Calu3 (cell line): ENCODE measurements at places on chromosomes 16 and 17. TPM values are rescaled to one million over a fixed set of nuclear protein-coding genes. Genes with fewer than 3 reads are reported as not detected.

Gene SLC4A1
- not detected in 2 replicates for total RNA-seq

Gene TP53TG3
- total RNA-seq: not detected in 2 replicates

Gene KRT27
- total RNA-seq: not detected in 2 replicates

Gene RRAD
- total RNA-seq: 1.3 and 2.2 TPM in 2 replicates

Gene ZNF174
- total RNA-seq: 13.8 and 14.3 TPM in 2 replicates

Gene CTRB2
- total RNA-seq: 0.76 TPM in 1 of 2 replicates, not detected in the other

Gene RHBDL3
- 0.24 and 0.27 TPM in 2 replicates for total RNA-seq

Gene PRAC2
- not detected in 2 replicates for total RNA-seq

Gene SBK1
- total RNA-seq: 4.4 and 4.9 TPM in 2 replicates

GRCh38 chr17:27236717-27237315 lies 57.1 kb upstream of the WSB1 start:
- peak; percentile 74 for DNase-seq

DNA sequence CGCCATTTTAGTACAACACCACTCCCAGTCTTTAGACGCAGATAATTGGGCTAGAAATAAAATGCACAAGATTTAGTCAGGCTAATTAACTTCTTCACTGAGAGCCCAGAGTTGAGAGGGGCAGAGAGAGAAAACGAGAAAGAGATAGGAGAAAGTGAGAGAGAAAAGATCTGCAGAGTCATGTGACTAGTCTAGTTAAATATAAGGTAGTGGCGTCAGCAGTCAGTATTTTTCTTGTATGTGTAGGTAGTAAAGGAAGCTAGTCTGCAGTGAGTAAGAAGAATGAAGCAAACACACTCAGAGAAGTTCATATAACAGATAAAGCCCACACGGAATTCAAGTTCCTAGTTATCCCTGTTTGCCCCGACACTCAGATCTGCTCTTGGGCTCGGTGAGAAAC lies 392.6 kb upstream of the ERCC4 start:
- DNase-seq: no peak

DNA sequence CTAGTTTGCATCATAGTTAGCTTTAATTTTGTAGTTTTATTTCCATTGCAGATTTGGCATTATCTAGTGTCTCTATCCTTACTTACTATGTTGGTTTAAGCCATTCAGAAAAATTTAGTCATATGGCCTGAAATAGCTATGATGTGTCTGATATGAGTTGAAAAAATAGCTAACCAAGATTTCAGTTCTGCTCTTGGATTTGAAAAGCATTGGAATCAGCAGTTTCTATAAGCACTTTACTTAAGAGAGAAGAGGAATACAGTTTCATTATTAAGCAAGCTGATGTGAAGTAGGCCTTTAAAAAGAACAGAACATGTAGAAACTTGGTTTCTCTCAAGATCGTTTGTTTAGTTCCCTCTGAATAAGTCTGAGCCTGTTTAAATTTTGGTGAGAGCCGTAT lies 25.9 kb downstream of the LPCAT2 start:
- DNase-seq: no peak

GRCh38 chr16:79997257-79997656 lies 396.7 kb upstream of the MAF start:
- peak; percentile 20 for DNase-seq

DNA sequence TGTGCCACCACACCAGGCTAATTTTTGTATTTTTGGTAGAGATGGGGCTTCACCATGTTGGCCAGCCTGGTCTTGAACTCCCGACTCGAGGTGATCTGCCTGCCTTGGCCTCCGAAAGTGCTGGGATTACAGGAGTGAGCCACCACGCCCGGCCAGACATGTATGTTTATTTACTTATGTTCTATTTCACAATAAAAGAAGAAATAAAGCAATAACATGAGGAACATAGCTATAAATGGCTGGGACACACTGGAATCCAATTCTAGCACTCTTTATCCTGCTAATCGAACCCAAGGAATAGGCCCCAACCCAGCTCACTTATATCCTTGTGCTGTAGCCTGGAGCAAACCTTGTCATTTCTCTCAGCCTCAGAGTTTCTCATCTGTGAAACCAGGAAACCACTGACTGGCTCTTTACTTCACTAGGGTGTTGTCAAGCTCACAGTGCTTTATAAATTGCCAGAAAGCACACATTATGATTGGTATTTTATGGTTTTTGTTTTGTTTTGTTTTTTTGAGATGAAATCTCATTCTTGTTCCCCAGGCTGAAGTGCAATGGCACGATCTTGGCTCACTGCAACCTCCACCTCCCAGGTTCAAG lies 4.3 kb upstream of the ODAD4 start:
- DNase-seq: no peak

GRCh38 chr16:74747716-74748615 lies 26.7 kb downstream of the FA2H start:
- DNase-seq: no peak

GRCh38 chr16:89982318-89982717 lies 33.8 kb downstream of the DEF8 start:
- DNase-seq: no peak

GRCh38 chr17:7550344-7550743 lies 1.5 kb downstream of the TNFSF12 start:
- no peak for DNase-seq

DNA sequence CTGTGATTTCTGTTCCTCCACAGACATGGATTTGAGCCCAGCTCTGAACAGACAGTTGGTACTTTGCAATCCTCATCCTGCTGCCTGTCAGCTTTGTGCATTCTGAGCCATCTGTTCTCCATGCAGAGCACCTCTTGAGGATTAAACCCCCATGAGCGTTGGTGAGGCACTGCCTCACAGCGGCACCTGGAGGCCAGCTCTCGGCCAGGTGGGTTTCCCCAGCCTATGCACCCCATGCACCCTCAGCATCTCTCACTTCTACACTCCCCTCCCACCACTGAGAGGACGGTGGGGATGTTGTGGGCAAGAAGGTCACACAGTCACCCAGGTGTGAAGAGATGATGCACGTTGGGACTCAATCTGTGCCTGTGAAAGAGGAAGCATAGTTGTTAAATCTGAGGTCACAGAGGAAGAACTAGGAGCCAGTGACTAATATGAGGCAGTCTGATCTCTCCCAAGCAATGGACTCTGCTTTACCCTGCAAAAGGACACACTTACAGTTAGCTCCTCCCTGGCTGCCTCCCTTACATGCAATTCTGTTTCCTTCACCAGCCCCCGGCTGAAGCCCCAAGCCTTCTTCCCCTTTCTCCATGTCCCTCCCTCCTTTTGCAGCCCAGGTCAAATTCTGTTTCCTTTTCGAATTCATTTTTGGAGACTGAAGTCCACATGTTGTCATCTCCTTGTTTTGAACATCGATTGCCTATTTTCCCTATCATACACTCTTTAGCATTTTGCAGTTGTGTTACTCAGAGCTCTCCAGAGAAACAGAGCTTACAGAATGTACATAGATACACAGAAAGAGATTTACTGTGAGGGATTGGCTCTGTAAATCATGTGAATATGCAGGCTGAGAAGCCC lies 58.5 kb downstream of the HS3ST3B1 start:
- no peak for DNase-seq

DNA sequence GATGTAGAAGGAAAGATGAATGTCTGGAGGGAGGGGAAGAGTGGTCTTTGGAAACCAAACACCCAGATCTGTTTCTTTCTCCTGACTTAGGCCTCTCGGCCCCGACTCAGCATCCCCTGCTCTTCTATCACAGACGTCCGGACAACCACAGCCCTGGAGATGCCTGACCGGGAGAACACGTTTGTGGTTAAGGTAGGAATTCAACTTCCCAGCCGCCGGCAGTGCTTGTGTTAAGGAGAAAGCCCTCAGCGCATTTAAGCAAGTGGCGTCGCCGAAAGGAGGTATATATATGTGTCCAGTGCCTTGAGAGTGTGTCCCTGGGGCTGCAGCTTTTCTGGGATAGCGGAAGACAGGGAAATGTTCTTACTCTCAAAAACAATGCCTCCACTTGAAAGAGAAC lies 3.6 kb downstream of the SH2B1 start:
- no peak for DNase-seq

GRCh38 chr16:11047057-11047456 lies 102.7 kb downstream of the CLEC16A start:
- no peak for DNase-seq

DNA sequence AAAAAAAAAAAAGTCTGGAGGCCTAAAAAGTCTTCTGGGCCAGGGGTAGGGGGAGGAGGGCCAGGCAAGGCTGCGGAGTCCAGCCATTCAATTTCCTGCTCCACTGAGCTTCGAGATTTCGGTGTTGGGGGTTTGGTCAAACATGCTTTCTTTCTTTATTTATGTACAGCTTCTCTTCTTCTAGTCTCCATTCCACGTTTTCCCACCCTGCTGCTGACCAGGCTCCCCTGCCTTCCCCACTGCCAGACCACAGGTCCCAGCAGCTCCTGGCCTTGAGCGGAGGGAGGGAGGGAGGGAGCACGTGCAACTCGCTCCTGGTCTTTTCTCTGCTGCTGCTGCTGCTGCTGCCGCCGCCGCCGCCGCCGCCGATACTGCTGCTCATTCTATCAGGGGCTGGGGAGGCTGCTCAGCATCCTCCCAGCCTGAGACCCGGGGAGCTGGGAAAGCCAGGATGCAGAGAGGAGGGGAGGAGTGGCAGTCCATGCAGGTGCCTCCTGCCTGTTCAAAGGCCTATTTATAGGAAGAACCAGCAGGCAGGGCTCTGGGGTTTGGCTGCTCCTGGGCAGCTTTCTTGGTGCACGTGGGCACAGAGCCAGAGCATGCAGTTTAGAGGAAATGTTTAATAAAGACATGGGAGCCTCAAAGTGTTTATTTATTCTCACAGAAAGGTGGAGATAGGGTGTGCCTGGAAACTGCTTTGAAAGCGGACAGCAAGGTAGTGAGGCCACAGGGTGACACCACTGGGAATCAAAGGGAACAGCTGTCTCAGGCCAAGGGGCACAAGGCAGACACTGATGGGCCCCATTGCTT lies 23.4 kb upstream of the ZFHX3 start:
- DNase-seq: peak; percentile 56

- DNase-seq: no peak
Observed at GRCh38 chr17:73089322-73090317, 2.9 kb downstream of the SLC39A11 start.

GRCh38 chr16:12470311-12471229 lies 333.1 kb downstream of the CPPED1 start:
- no peak for DNase-seq

GRCh38 chr17:36212272-36212605 lies 1.4 kb downstream of the CCL4L2 start:
- DNase-seq: no peak

DNA sequence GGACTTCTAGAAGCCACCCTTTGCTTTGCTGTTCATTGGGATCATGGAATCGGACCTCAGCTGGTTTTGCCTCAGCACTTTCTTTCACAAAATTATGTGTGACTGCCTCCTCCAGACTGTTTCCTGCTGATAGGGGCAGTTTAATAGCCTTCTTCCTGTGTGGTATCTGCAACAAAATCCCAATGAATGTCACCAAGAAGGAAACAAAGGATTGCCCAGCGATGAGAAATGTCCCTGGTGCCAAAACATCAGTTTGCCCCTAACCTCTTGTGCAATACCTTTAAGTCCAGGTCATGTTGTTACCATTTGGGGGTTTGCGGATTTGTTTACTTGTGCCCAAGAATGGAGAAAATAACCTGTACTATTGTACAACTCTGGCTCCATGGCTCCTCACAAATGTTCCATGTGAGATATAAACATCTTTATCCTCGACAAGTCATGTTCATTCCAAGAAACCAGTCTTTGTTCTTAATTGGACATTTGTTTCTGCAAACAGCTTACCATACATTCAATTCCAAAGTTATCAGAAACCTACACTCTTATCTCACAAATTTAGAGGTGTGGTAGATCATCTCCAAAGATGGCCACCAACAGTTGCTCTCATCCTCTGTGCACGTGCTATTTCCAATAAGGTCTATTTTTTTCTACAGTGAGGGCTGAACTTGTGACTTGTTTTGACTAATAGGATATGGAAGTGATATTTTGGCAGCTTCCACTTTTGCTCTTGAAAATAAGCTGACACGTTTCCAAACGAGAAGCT lies 14.8 kb downstream of the TAC4 start:
- no peak for DNase-seq

DNA sequence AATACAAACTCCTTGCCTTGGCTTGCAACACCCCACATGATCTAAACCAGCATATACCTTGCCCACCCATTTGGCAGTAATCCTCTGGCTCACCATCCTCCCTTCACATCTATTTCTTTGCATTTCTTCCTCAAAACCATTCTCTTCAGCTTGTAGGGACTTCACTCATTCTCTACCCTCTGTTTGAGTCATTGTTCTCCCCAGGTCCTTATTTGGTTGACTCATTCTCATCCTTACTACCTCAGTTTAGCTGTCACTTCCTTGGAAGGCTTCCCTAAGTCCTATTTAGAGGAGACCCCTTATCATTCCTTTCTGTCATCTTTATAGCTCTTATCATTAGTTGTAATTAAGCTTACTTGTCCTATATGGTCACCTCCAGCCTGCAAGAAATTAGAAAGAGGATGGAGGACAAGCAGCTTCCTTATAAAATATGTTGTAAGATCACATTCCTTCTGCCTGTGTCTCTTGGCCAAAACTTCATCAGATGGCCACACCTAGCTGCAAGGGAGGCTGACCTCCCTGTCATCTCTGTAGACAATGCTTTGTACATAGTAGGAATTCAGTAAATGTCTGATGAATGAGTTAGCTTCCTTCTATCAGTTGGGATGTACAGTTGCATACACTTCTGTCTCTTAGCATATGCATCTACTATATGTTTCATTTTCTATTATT lies 1.7 kb downstream of the TTC19 start:
- no peak for DNase-seq

- DNase-seq: no peak
Observed at GRCh38 chr16:74078511-74079231, 217.9 kb upstream of the PSMD7 start.

GRCh38 chr16:79049040-79049439 lies 551.5 kb downstream of the MAF start:
- no peak for DNase-seq

DNA sequence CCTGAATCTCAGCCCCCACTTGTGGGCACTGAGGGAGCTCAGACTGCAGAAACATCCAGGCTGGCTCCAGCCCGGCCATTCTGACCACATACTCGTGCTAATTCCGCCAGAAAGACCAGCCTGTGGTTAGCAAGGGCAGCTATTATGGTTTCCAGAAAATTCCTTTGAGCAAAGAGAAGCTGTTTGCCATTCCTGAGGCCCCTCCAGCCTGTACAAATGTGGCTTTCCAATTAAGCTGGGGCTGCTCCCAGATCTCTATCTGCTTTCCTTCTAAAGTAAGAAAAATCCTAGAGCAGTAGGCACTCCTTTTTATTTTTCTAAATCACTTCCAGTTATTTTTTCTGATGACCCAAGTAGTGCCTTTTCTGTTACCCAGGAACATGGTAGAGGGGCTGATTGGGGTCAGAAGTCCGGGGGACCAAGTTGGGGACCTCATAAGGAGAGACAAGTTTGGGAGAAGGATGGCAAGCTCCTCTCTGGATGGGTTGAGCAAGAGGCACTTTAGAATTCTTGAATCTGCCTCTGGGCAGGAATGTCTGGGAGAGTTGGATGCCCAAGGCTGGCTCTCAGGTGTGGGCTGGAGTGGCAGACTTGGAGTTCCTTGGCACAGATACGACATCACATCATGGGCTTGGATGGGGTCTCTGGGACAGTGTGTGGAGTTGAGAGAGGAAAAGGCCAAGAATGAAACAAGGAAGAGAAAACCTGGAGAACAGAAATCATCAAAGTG lies 83.3 kb upstream of the TNRC6C start:
- DNase-seq: no peak

- no peak for DNase-seq
Observed at GRCh38 chr17:44202756-44203155, 3.1 kb upstream of the ATXN7L3 start.
